ENCODE measurements at places on chromosomes 4 and X. TPM values are rescaled to one million over a fixed set of nuclear protein-coding genes. Genes with fewer than 3 reads are reported as not detected.

Gene ENPEP
- total RNA-seq, result 5.6 TPM

Gene SYN1
- 0.52 TPM for total RNA-seq

DNA sequence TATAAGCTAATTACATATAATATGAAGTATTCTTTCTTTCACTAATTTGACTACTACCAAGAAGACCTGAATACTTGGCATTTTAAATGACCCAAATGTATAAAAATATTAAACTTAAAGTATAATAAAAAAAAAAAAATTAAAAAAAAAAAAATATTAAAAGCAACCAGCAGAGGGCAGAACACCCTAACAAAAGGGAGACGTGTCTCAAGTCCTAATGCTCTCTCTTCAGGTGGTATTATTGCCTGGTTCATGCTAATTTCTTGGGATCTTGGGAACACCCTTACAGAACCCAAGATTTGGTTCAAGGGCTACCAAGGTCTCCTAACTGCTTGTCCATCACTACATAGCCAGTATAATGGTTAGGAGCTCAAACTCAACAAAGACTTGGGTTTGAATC lies 754.8 kb downstream of the RAB28 start:
- no peak for DNase-seq
- no peaks in the 10 kb centered on the region for H3K36me3 ChIP-seq
- H3K4me1 ChIP-seq, result no peaks in the 10 kb centered on the region
- no peaks in the 10 kb centered on the region for H3K27me3 ChIP-seq

GRCh38 chr4:153649572-153649991 lies 34.5 kb upstream of the TLR2 start:
- no peak overlapping the region for H3K4me3 ChIP-seq
- no peaks in the 10 kb centered on the region for H3K4me1 ChIP-seq
- no peaks in the 10 kb centered on the region for H3K27me3 ChIP-seq

- H3K27me3 ChIP-seq, result no peaks in the 10 kb centered on the region
- no peak overlapping the region for H3K4me3 ChIP-seq
- no peak overlapping the region for H3K27ac ChIP-seq
- peaks cover 2% of the 10 kb centered on the region for H3K4me1 ChIP-seq
- no peaks in the 10 kb centered on the region for H3K36me3 ChIP-seq
These were observed 110.3 kb downstream of the SHROOM3 start for GRCh38 chr4:76545226-76545884.

DNA sequence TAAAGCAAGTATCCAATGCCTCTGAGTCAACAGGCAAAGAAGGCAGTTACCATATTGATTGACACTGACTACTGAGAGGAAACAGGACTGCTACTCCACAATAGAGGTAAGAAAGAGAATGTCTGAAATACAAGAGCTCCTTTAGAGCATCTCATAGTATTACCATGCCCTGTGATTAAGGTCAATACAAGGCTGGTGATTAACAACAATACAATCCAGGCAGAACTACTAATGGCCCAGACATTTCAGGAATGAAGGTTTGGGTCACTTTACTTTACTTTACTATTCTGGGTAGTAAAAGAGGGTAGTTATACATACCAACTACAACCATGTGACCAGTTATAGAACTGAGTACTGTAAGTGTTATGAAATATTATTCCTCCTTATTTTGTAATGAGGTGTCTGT lies 44.5 kb downstream of the BRWD3 start:
- no peaks in the 10 kb centered on the region for H3K27me3 ChIP-seq
- no peak overlapping the region for H3K4me3 ChIP-seq
- no peaks in the 10 kb centered on the region for H3K4me1 ChIP-seq
- DNase-seq, result no peak
- H3K36me3 ChIP-seq, result no peaks in the 10 kb centered on the region
- no peak overlapping the region for H3K27ac ChIP-seq

DNA sequence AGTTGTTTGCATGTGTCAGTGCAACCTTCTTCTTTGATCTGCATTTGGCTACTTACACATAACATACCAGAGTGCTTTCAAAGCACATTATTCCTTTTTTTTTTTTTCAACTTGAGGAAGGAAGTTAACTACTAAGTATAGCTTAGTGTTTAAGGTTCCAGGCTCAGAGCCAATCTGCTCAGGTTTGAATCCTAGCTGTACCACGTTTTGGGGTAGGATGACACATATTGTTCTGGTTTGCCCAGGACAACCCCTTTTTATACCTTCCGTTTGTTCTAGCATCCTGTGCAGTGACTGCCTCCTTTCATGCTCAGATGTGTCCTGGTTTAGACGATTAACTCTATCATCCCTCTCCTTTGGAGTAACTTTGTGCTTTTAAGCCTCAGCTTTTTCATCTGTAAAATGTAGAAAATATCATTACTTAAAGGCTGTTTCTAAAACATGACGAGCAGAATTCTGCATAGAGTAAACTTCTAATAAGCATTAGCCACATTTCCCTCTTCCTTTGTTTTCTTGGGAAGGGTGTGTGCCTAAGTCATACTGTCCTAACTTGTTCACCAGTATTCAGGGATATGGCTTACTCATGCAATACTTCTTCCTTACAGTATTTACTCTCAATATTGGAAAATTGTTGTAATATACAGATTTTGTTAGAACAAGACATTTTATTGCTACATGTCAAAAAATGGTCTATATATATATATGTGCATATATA lies 281.3 kb downstream of the C4orf33 start:
- DNase-seq, result no peak
- H3K4me3 ChIP-seq, result no peak overlapping the region
- no peaks in the 10 kb centered on the region for H3K4me1 ChIP-seq
- no peaks in the 10 kb centered on the region for H3K36me3 ChIP-seq
- no peaks in the 10 kb centered on the region for H3K27me3 ChIP-seq

- no peak for DNase-seq
- H3K27me3 ChIP-seq, result no peaks in the 10 kb centered on the region
- H3K4me3 ChIP-seq, result no peak overlapping the region
- H3K27ac ChIP-seq, result no peak overlapping the region
- no peaks in the 10 kb centered on the region for H3K4me1 ChIP-seq
These were observed 71.3 kb upstream of the LDB2 start for GRCh38 chr4:16969696-16970135.

GRCh38 chr4:75235359-75235951 lies 278.7 kb downstream of the RCHY1 start:
- no peak overlapping the region for H3K27ac ChIP-seq
- no peaks in the 10 kb centered on the region for H3K27me3 ChIP-seq

GRCh38 chrX:19968276-19968675 lies 22.6 kb downstream of the BCLAF3 start:
- no peak for DNase-seq
- no peak overlapping the region for H3K4me3 ChIP-seq
- H3K4me1 ChIP-seq, result no peaks in the 10 kb centered on the region

GRCh38 chrX:139766545-139766983 lies 58.6 kb upstream of the MCF2 start:
- no peaks in the 10 kb centered on the region for H3K4me1 ChIP-seq
- DNase-seq, result peak; percentile 49
- no peak overlapping the region for H3K4me3 ChIP-seq
- peaks cover 5% of the 10 kb centered on the region for H3K36me3 ChIP-seq
- no peak overlapping the region for H3K27ac ChIP-seq
- no peaks in the 10 kb centered on the region for H3K27me3 ChIP-seq
